ENCODE measurements at places on chromosomes 2 and 18.

- DNase-seq = no peak
Measured at GRCh38 chr18:41320100-41320499, 634.9 kb upstream of the PIK3C3 start.

- DNase-seq = no peak
Measured at GRCh38 chr2:16253291-16253690, 312.9 kb downstream of the MYCN start.

DNA sequence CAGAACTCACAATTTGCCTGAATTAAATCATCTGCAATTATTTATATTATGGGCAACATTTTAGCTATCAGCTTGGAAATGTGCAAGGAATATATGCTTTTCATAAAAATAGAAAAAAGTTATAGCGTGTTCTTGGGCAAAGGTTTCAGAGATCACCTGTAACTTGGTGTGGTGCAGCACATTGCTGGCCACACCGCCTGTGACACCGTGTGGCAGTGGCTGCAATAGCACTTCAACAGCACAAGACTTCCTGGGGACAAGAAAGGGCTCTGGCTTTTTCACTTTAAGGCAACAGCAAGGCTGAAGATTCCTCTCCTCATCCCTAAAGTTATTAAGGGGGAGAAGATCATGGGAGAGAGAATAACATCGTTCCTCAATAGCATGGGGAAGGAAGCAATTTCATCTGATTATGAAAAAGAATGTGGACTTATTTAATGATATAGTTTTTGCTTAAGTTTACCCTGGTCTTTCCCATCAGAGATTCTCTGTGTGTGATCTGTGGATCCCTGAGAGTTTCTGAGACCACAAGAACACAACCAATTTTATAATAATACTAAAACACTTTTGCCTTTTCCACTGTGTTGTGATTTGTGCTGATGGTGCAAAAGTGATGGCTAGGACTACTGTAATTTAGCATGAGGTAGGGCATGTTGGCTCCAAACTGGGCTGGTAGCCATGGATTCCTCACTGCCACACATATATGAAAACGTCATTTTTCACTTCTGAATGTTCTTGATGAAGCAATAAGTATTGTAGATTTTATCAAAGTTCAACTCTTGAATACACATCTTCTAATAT, 15.0 kb upstream of the SERPINB3 start:
- no peak for DNase-seq

- DNase-seq = no peak
Measured at GRCh38 chr18:69123421-69123820, 277.3 kb upstream of the DOK6 start.

DNA sequence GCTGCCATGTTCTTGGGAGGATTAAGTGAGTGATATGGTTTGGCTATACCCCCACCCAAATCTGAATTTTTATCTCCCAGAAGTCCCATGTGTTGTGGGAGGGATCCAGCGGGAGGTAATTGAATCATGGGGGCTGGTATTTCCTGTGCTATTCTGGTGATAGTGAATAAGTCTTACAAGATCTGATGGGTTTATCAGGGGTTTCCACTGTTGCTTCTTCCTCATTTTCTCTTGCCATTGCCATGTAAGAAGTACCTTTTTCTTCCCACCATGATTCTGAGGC, 291.4 kb downstream of the KCNS3 start:
- no peak for DNase-seq

GRCh38 chr2:172640389-172640788, 84.5 kb downstream of the PDK1 start:
- no peak for DNase-seq

- no peak for DNase-seq
Measured at GRCh38 chr18:57755473-57756067, 47.5 kb downstream of the ATP8B1 start.

DNA sequence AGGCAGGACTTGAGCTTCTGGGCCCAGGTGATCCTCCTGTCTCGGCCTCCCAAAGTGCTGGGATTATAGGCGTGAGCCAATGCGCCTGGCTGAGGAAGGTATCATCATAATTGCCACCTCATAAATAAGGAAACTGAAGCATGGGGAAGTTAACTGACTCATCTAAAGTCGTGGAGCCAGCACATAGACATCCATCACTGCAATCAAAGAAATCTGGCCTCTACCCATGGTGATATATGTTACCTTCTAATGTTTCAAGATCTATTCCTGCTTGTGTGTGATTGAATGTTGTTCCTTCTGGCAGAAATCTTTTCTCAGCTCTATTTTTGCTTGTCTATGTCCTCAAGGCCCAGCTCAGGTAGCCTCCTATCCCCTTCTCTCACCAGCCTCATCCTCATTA, 105.1 kb upstream of the AQP4 start:
- no peak for DNase-seq

DNA sequence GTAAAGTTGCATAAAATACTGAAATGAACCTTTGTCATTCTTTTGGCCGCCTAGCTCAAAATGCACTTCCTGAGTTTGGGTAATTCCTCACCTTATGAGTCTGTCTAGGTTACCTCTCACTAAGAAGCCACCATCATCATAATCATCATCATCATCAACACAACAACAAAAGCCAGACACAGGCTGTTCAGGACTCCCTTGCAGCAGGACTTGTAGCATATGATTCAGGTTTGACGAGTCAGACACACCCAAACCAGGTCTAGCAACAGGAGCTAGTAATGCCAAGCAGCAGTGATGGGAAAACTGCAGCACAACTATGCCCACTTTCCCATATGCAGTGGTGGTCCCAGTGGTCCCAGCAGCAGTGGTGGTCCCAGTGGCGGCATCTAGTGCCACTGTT, 2.8 kb upstream of the SGO2 start:
- no peak for DNase-seq

- no peak for DNase-seq
Measured at GRCh38 chr2:45882707-45883602, 231.5 kb downstream of the PRKCE start.

DNA sequence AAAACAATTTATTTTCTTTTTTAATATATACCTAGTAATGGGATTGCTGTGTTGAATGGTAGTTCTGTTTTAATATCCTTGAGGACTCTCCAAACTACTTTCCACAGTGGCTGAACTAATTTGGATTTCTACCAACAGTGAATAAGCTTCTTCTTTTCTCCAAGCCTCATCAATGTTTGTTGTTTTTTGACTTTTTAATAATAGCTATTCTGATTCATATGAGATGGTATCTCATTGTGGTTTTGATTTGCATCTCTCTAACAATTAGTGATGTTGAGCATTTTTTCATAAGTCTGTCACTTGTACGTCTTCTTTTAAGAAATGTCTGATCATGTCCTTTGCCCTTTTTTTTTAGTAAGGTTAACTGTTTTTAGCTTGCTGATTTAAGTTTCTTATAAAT, 863.3 kb downstream of the CNTNAP5 start:
- no peak for DNase-seq

- no peak for DNase-seq
Measured at GRCh38 chr18:21100146-21100545, 11.5 kb downstream of the ROCK1 start.

- no peak for DNase-seq
Measured at GRCh38 chr2:153394247-153394646, 84.3 kb downstream of the RPRM start.

GRCh38 chr2:203656522-203657287, 49.7 kb upstream of the CD28 start:
- no peak for DNase-seq

DNA sequence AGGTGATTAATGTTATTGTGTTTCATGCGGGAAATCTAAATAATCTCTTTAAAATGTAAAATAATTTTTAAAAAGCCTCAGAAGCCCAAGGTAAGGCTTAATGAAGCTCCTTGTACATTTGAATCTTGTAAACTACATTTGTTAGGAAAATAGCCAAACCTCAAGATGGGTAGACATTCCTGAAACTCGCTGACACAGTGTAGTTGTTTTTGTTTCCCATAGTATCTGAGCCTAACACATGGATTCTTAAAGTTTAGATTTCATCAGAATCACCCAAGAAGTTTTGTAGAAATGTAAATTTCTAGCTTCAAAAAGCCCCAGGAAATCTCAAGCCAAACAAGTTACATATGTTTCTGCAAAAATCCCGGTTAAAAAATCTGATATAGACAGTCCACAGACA, 1221.1 kb upstream of the ACVR2A start:
- no peak for DNase-seq

GRCh38 chr18:77079954-77080682, 52.5 kb downstream of the MBP start:
- no peak for DNase-seq

DNA sequence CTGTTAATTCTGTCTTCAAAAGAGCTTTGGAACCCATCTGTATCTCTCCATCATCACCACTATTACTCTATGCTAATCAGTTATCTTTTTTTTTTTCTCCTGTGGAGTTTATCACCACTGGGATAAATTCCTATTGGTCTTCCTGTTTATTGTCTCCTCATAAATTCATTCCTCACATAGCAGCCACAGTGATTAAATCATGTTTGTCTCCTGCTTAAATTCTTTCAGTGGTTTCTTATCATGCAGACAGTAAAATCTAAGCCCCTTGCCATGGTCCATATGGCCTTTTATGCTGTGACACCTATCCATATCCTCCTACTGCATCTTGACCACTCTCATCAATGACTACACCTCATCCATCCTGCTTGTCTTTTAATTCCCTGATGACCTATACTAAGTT, 239.8 kb upstream of the ZEB2 start:
- no peak for DNase-seq

DNA sequence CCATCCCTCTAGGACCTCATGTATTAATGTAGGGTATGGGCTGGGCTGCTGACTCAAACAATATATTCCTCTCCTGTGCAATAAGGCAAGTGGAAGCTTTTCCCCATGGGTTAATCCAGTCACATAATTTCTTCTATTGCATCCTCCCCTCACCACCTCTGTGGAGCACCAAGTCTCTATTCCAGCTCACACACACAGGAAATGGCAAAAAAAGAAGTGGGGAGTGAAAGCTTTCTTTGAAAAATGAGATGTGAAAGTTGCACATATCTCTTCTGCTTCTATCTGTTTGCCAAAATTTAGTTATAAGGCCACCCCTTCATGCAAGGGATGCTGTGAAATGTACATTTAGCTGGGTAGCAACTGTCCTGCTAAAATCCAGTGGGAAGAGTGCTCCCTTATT, 121.3 kb downstream of the CDC42EP3 start:
- DNase-seq = no peak

DNA sequence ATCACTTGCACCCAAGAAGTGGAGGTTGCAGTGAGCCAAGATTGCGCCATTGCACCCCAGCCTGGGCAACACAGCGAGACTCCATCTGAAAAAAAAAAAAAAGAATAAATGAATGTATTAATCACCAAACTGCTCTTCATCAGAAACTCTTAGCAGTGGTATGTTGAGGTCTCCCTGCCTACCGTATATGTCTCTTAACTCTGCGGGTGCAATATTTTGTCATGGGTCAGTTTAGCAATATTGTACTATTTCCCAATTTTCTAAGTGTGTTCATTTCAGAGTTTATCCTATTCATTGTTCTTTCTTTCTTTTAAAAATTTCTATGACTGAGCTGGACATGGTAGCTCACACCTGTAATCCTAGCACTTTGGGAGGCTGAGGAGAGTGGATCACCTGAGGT, 37.9 kb upstream of the MAP4K3 start:
- no peak for DNase-seq

- DNase-seq = no peak
Measured at GRCh38 chr2:131127076-131127475, 21.9 kb downstream of the PLEKHB2 start.

GRCh38 chr18:53625997-53626599, 598.4 kb downstream of the MBD2 start:
- no peak for DNase-seq
